ELR (cell line): ENCODE measurements at places on chromosomes 4 and X.

- no peak for DNase-seq
Observed at GRCh38 chr4:122034619-122035018, 82.8 kb upstream of the TRPC3 start.

- DNase-seq, result no peak
Observed at GRCh38 chr4:70712150-70712549, 9.6 kb upstream of the RUFY3 start.

DNA sequence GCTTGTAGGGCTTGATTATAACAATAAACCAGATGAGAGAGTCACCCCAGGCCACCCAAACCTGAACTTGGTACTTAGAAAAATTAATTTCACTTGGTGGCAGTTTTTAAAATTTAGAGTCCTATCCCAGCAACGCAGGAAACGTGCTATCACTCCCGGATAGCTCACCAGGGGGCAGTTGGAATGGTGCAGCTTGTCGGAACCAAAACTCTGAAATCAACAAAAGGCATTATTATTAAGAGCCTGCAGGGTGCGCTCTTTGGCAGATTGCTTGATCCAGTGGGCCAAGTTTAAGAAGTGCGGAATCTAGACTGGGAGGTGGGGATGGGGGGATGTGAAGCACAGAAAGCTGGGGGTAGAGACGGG lies 2.4 kb downstream of the FRAS1 start:
- DNase-seq, result peak; percentile 76

DNA sequence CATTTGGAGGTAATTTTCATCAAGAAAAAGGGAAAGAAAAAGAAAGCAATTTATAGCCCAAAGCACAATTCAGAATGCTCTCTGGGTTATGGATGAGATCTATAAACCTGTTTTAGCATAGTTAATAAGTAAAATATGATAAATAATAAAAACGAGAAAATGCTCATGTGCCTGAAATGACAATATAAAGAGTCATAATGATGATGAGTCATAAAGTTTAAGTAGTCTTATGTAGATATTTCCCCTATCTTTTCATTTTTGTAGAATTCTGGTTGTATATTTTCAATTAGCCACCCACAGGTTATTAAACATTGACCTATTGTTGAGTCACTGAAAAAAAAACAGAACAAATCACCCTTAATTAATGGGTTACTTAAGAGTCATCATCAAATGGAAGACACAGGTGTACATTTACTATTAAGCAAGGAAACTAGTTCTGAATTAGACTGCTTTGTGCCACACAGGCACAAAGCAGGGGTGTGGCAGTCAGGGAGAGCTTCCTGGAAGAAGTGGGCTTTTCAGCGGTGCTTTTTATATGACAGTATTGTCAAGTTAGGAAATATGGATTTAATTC lies 29.3 kb downstream of the BEND4 start:
- peak; percentile 10 for DNase-seq

DNA sequence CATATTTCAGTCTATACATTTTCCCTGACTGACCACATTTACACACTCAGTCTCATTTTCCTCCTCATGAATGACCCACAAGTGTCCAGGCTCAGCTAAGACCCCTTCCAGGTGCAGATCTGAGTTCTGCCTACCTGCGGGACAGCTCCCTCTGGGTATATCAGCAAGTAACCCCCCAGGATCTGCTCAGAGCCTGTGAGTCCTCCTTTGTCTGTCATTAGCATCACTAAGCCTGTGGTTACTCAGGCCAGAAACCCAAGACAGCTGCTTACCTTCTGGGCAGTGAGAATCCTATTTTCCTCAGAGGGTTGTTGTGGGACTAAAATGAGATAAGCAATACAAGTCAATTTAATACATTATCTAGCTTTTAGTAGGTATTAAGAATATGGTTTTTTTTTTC lies 487.6 kb upstream of the BOD1L1 start:
- no peak for DNase-seq

DNA sequence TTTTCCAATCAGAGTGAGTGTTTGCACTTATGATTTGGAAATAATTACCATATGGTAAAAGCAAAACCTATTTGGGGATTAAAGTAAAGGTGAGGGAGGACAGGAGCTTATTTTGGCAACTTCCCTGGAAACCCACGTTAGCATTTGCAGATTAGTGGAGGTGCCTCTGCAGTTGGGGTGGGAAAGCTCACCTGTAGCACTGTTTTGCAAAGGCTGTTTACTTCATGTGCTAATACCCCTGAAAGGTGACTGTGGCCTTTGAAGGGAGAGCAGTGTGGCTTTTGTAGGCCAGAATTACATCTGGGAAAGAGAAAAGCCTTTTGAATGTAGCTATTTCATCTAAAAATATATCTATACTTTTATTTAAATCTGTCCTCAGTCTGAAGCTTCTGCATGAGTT lies 9.4 kb downstream of the SUPT20HL1 start:
- DNase-seq, result no peak

DNA sequence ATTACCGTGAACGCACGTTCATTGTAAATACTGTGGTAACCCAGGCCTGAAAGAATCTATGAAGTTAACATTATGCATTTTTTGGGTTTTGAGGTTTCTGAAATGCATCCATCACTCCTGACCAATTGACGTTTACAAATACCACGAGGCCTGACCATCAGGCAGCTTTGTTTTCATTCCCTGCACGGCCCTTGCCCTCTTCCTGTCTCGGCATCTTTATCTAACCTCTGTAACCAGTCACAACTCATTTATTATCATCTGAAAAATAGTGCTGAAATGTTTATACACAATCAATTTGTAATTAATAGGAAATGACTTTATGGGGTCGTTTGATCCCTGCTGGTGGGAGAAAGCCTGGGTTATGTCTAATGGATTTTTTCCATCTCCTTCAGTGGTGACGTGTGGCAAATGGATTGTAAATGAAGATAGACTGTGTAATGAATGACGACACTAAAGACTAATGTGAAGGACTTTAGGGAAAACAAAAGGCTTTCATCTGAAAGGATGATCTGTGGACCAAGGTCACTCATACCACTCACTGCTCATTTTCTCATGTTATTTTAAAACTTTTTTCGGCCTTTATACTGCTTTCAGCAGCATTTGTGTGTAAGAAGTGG lies 102.7 kb upstream of the SORBS2 start:
- DNase-seq, result peak; percentile 49

DNA sequence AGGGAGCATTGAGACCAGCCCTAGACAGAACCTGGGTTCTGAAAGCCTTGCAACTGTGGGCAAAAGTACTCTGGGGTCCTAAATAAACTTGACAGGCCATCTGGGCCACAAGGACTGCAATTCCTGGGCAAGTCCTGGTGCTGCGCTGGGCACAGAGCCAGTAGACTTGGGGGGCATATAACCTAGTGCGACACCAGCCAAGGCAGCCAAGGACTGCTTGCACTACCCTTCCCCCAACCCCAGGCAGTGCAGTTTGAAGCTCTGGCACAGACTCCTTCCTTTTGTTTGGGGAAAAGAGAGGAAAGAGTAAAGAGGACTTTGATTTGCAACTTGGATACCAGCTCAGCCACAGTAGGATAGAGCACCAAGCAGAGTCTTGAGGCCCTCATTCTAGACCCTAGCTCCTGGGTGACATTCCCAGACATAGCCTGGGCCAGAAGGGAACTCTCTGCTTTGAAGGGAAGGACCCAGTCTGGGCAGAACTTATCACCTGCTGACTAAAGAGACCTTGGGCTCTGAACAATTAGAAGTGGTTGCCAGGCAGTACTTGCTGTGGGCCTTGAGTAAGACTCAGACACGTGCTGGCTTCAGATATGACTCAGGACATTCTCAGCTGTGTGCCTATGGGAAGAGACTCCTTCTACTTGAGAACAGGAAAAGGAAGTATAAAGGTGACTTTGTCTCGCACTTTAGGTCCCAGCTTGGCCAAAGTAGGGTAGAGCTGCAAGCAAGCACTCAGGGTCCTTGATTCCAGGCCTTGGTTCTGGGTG lies 522.8 kb downstream of the GLUD2 start:
- no peak for DNase-seq

DNA sequence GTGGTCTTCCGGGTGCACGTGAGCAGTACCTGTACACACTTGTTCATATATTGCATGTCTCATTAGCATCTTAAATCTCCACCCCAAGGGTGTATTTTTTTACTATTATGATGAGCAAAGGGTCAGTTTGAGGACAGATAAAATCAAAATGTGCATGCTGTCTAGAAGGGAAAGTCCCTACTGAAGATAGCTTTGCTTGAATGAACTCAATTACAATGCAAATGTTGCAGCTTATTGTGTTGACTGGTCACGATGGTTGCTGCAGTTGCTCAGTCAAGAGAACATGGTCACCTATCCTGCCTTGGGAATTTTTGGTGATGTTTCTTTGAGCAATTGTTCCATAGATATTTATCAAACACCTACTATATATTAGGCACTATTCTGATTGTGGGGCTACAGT lies 103.8 kb upstream of the MID1IP1 start:
- no peak for DNase-seq

DNA sequence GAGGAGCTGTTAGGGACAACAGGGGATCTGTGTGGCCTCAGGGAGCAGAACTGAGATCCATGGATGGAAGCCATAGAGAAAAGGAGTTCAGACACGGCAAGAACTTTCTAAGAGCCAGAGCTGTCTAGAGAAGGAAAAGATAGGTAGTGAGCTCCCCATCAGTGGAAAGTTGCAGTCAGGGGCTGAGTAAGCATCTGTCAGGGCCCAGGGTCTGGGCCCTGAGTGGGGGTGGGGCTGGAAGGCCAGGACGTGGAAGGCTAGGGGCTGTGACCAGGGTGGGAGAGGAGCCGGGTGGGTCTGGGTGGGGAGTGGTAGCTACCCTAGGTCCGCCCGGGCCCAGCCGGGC lies 324 bp upstream of the MSN start:
- DNase-seq, result no peak

DNA sequence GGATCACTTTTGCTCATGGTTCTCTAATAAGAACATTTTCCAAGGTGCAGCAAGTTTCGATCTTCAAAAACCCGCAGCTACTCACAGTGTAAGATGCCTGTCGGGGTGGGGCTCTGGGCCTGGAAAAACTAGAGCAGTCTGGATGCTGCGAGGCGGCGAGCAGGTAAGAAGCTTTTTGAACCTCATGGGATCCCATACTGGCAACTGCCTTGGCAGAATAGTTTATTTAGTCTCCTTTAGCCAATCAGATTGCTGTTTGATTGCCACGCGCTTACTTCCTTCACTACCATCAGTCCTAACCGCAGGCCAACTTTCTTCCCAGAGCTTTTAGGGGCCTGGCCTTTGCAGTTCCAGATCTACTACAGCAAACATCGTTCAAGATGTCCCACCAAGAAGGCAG lies 61.3 kb upstream of the MAGEB10 start:
- DNase-seq, result no peak

- DNase-seq, result peak; percentile 76
Observed at GRCh38 chr4:42048394-42048793, 58.1 kb downstream of the SLC30A9 start.

- DNase-seq, result no peak
Observed at GRCh38 chr4:119730671-119730950, 102.0 kb upstream of the PDE5A start.

DNA sequence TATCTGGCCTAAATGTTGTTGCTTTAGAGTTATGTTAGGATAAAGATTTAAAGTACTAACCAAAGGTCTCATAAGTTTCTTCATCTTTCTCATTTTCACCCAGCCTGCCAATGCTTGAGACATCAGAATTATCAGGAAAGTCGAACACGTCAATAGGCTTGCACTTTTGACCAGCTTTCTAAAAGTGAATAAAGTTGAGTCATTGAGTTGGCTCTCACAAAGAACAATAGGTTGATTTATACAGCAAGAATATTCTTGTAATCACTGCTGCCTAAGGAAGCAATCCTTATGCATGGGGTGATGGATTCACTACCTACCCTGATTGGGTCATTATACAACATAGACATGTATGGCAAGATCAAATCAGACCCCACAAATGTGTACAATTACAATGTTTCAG lies 5.0 kb downstream of the CENPU start:
- peak; percentile 55 for DNase-seq

GRCh38 chr4:111693758-111694157 lies 451.5 kb upstream of the FAM241A start:
- no peak for DNase-seq

GRCh38 chrX:8663325-8663724 lies 68.6 kb downstream of the ANOS1 start:
- no peak for DNase-seq

- no peak for DNase-seq
Observed at GRCh38 chrX:133789829-133790228, 195.6 kb downstream of the GPC3 start.

DNA sequence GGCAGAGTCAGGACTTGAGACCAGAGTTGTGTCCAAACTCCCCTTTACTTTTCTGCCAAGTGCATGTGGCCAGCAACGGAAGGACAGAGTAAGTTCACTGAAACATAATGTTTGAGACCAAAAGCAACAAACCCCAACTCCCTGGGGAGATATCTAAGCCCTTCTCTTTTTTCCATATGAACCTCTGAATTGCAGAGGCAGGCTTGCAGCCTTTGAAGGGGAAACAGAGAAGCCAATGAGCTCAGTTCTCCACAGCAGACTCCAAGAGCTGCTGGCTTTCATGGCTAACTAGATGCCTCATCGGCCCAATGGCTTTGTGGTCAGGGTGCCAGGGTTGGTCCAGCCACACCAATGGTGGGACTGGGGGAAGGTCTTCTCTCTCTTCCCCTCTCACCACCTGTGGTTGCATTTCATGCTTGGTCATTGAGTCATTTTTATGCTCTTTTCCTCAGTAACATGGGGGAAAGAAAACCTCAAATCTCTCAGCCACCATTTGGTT lies 34.0 kb downstream of the STARD8 start:
- DNase-seq, result peak; percentile 55

GRCh38 chr4:137576446-137576845 lies 44.2 kb upstream of the PCDH18 start:
- DNase-seq, result no peak

GRCh38 chr4:56665781-56666180 lies 15.3 kb downstream of the HOPX start:
- DNase-seq, result no peak

DNA sequence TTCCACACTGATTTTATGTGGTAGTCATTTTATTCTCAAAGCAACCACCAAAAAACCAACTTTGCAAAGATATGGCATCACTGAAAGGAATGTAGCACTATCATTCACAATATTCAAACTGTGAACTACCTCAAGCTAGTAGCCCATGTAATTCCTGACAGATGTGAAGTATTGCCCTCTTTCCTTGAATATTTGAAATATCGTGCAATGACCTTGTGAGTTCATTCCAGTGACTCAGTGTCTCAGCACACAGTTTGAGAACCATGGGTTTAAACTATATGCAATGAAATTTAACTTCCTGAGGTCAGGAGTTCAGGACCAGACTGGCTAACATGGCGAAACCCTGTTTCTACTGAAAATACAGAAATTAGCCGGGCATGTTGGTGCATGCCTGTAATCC lies 20.9 kb upstream of the IQCM start:
- peak; percentile 19 for DNase-seq
